ENCODE measurements at places on chromosomes 11 and 22. TPM values are rescaled to one million over a fixed set of nuclear protein-coding genes. Genes with fewer than 3 reads are reported as not detected.

The SLC22A6 gene
- total RNA-seq, result not detected

DNA sequence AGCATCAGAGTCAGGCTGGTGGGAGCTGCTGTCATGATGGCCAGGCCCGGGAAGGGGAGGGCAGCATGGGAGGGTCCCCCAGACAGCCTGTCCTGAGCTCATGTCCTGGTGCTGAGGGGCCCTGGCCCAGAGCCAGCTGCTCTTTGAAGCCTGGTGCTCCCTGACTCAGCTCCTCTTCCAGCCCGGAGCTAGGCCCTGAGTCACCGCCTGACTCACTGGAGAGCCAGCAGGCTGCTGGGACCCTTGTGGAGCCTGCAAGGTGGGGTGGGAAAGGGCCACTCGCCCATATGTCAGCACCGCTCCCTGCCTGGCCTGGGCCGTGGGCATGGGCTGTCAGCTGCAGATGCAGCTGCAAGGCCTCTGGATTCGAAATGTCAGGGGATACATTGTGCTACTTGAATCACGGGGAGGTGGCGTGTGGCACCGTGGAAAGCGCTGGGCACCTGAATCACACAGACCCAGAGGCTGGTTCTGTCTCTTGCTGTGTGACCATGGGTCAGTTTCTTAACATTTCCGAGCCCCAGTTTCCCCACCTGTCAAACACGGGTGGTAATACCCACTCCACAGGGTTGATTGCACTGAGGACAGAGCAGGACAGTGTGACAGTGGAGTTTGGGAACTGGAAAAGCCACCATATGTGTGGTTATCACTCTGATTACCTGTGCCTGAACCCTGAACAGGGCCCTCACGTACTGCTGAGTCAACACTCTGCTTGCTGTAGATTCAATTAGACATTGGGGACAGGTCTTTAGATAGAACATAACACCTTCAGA lies 4.4 kb downstream of the CACNA1I start:
- DNase-seq, result no peak

- no peak for DNase-seq
Measured at GRCh38 chr11:100010393-100010792, 676.7 kb upstream of the ARHGAP42 start.

- DNase-seq, result no peak
Measured at GRCh38 chr11:121645001-121645400, 192.2 kb upstream of the SORL1-AS1 start.

The KRTAP5-10 gene
- total RNA-seq, result not detected

The CARD18 gene
- total RNA-seq, result not detected

The SLC37A2 gene
- total RNA-seq, result 10.2 TPM

GRCh38 chr11:66150140-66150539 lies 80.1 kb downstream of the PACS1 start:
- DNase-seq, result no peak

- DNase-seq, result no peak
Measured at GRCh38 chr22:43262990-43263644, 76.2 kb upstream of the TTLL12 start.

The TBX10 gene
- total RNA-seq, result not detected

GRCh38 chr11:111331711-111332479 lies 33.5 kb downstream of the POU2AF3 start:
- DNase-seq, result no peak

GRCh38 chr22:35054064-35054463 lies 11.9 kb upstream of the ISX start:
- no peak for DNase-seq

The MGAT3 gene
- total RNA-seq, result 0.82 TPM

The SLC17A6 gene
- total RNA-seq, result not detected

GRCh38 chr11:115238791-115239190 lies 265.4 kb downstream of the CADM1 start:
- DNase-seq, result no peak

DNA sequence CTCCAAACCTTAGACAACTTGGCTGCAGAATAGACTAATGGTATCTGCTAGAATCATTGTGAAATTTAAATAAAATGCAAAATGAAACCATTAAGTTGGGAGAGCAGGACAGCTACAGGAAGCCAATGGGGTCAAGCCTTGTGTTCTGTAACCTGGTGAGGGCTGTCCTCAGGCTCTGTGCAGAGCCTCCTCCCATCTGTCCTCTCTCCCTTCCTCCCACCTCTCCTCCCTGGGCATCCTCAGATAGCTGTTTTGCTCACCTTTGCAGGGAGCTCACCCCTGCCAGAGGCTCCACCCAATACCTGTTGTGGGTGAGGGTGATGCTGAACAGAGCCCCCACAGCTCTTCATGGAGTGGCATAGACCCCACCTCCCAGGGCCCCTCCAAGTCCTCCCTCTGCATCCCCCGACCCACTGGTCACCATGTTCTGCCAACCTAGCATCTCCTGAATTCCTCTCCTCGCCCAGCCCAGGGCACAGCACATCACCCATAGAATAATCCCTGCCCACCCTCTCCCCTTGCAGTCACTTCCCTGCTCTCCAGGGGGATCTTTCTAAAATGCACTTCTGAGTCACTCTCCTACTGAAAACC lies 100.3 kb downstream of the PDE2A start:
- no peak for DNase-seq

GRCh38 chr11:945986-946385 lies 20.3 kb downstream of the AP2A2 start:
- DNase-seq, result no peak

The NLRP10 gene
- total RNA-seq, result not detected

Measured in prostate gland (tissue), 2 donors.